ENCODE measurements at places on chromosomes 7 and 10.

GRCh38 chr10:12919574-12919973, 81.9 kb downstream of the CCDC3 start:
- no peak for DNase-seq

DNA sequence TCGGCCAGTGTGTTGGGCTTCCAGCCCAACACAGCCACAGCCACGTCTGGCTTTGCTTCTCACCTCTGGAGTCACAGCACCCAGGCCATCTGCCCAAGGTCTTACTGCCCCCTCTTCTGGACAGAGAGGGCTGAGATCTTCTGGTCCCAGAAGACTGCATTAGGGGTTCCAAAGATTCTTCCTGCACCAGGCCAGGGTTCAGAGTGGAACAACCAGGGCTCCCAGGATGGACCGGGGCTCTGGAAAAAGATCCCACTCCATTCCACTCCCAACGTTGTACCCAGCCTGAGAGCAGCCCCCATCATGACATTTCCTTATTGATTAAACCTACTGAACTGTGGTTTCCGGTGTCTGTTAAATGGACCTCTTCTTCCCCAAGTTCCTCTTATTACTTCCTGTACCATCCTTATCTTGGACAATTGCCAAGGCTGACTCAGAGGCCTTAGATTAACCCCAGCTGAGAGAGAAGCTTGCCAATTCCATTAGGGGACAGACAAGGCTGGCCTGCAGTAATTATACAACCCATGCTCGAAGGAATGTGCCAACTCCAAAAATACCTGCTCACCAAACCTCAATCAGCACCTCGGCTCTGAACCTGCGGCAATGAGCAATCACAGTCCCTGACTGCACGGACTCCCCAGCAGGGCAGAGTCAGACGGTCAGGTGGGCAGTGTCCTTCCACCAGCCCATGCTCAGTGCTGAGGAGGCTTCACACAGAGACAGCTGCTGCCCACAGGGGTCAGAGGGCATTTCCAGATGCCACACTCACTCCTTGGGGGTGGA, 47.9 kb upstream of the NPFFR1 start:
- DNase-seq, result no peak

GRCh38 chr10:111116762-111117445, 40.1 kb downstream of the ADRA2A start:
- no peak for DNase-seq

- no peak for DNase-seq
These were observed 5.8 kb upstream of the IL2RA start for GRCh38 chr10:6068006-6068405.

GRCh38 chr7:721619-722248, 4.8 kb upstream of the DNAAF5 start:
- no peak for DNase-seq

- no peak for DNase-seq
These were observed 16.1 kb downstream of the EFCAB10 start for GRCh38 chr7:105565190-105565589.

GRCh38 chr7:36820527-36821170, 96.4 kb upstream of the AOAH start:
- DNase-seq, result no peak

- DNase-seq, result no peak
These were observed 23.5 kb downstream of the IMPDH1 start for GRCh38 chr7:128385988-128386925.

DNA sequence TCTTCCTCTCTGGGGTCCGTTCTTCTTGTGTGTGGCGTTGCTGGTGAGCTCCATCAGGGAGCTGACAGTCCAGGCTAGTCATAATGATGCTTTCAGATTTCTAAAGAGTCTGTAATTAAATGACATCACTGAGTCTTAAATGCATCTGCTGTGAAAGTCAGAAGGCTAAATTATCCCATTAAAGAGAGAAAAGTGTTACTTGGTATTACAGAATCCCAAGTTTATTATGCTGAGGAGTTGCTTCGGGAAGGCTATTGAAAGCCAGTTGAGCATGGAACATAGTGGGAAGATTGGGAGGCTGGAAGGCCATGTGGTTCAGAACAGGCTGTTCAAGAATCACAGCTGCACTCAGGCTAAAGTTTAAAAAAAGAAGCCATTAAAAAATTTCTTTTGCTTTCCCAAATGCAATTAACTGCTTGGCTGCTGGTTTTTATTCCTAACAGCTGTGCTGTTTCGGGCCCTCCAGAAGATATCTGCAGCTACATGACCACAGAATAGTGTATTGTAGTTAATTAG, 342.6 kb upstream of the LRGUK start:
- DNase-seq, result no peak

DNA sequence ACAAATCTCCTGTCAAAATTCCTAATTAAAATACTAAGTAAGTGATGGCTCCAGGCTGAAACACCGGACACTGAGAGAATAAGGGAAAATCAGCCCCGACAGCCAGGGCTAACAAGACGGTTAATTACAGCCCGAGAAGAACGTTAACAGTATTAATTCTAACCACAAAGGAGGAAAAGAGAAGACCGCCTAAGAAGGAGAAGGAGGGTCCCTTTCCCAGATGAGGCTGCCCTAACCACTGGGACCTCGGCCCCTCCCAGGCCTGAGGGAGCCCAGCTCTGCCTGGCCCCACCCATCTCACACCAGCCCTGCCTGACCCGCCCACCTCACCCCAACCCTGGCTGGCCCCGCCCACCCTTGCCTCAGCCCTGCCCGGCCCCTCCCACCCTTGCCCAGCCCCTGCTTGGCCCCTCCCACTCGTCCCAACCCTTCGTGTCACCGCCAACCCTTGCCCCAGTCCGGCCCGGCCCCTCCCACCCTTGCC, 51.3 kb downstream of the PWWP2B start:
- DNase-seq, result no peak

DNA sequence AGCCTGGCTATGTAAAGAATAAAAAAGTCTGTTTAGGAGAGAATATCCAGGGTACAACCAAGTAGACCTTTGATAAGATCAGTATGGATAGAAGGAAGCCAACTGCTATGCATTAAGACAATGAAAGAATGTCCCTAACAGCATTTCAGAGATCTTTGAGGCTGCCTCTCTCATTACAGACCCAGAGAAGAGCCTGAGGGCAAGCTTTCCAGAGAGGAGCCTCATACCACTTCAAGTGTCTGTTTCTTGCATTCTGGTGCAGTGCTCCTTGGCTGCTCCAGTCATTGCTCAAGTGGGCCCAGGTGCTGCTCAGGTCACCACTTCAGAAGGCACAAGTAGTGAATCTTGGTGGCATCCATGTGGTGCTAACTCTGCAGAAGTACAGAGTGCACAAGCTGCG, 514.0 kb downstream of the PLXDC2 start:
- DNase-seq, result no peak

- no peak for DNase-seq
These were observed 157.5 kb upstream of the PLXDC2 start for GRCh38 chr10:19658622-19659233.

DNA sequence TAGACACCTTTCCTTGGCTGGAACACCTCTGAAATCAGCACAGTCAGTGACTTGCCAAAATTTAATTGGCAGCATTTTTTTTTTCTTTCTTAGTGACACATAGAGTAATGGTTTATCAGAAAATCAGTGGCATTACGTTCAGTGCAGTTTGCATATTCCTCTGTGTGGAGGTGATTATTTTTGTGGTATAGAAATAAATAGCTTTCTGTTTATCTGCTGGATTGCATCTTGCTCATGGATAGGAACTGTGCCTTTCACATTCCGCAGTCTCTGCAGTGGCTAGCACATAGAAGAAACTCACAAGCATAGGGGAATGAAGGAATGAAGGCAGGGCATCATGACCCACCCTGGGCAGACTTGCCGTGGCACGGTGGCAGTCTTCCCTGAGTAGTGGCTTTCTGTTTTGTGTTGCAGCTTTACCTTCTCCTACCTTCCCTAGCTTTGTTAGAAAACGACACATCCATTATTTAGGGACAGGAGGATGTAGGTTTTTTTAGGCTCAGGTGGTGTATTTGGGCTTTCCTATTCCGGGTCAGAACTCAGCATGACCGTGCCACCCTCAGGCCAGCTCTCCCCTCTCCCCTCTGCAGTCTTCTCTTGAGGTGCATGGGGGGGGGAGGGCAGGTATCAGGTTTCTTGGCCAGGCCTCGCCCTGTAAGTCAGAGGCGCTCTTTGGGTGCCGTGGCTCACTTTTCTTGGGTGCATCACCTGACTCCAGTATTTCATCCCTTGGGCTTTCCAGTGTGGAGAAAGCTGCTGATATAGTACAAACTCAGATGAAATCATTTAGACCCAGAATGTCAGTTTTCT, 112.5 kb upstream of the GJD4 start:
- DNase-seq, result no peak

DNA sequence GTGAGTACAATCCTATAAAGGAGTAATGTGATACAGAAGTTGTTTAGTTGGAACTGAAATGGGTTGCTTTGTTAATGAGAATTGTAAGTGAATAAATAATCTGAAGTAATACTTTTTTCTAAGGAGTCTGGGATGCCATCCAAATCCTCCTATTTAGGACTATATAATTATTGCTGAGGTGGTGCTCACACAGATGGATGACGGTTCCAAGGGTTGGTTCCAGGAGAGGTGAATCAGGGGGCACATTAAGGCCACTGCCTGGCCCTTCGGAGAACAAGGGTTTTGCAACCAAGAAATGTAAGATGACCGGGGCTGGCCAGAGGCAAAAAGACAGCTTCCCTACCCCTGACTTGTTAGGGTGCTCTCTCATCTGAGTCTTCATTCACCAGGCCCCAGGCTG, 352.7 kb downstream of the PHTF2 start:
- DNase-seq, result no peak

- DNase-seq, result no peak
These were observed 141.5 kb upstream of the EEPD1 start for GRCh38 chr7:36011588-36011965.

- no peak for DNase-seq
These were observed 106.7 kb upstream of the LAMB4 start for GRCh38 chr7:108236681-108237415.

DNA sequence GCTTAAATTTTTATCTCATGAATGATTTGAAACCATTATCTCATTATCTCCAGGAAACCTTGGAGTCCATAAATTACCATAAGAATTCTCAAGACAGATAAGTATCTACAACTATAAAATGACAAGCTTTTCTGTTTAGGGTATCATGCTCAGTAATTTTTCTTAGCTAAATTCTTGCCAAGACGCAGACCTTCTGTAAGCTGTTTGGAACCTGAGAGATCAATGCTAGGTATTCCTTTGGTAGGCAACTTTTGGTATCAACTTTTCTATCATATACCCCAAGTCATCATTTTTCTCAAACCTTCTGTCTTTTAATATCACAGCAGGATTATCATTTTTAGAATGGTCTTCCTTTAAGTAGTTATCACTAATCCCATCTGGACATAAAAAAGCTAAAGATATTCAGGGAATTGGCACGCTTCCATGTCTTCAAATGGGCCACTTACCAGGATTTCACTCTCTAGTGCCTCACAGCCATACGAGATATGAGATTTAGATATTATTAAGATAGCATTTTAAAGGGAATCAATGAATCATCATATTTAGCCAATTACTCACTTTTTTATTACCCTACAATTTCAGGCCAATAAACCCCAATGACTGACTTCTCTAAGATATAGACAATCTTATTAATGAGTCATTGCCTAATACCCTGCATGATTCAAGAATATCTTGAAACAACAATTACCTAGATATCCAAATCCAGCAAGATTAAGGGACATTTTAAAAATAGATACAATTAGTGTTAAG, 544.1 kb downstream of the HTR7 start:
- DNase-seq, result no peak

GRCh38 chr10:79324032-79324695, 23.1 kb upstream of the PPIF start:
- DNase-seq, result no peak

- no peak for DNase-seq
These were observed 34.3 kb downstream of the NAPEPLD start for GRCh38 chr7:103114576-103115008.

DNA sequence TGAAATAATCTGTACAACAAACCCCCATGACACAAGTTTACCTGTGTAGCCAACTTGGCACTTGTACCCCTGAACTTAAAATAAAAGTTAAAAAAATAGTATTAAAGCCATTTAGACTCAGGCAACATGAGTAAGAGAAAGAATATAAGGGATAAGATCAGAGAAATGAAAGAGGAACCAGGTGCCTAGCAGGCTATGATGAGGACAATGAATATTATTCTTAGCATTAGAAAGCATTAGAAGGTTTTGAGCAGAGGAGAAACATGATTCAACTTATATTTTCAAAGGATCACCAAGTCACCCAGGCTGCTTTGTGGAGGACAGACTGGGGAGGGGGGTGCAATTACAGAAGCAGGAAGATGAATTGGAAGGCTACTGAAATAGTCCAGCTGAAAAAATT, 48.1 kb upstream of the TES start:
- DNase-seq, result no peak

- no peak for DNase-seq
These were observed 100.4 kb upstream of the SH2B2 start for GRCh38 chr7:102186306-102186705.

- DNase-seq, result no peak
These were observed 16.9 kb upstream of the STMP1 start for GRCh38 chr7:135645296-135645904.

- no peak for DNase-seq
These were observed 111.8 kb downstream of the HPSE2 start for GRCh38 chr10:99123851-99124250.

GRCh38 chr10:23338155-23338828, 6.3 kb downstream of the C10orf67 start:
- no peak for DNase-seq

- no peak for DNase-seq
These were observed 335.9 kb upstream of the PLXDC2 start for GRCh38 chr10:19480353-19480752.

GRCh38 chr7:116298055-116298454, 87.7 kb downstream of the TES start:
- DNase-seq, result no peak

DNA sequence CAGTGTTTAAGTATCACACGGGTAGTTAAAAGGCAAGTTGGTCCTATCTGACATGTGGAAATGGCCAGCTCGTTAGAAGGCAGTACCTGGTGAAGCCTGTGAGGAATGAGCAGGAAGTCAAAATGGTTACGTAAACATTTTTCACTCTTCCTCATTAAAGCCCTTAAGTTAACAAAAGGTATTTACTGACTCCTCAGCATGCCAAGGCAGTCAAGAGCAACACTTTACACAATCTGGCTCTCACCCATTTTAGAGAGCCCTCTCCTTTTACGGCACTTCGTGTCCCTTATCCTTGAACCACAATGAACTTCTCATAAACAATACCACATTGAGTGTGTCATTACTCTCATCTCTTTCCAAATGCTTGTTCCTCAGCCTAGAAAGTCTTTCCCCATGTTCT, 11.0 kb upstream of the RSBN1L start:
- DNase-seq, result no peak

- DNase-seq, result no peak
These were observed 128.7 kb upstream of the HABP2 start for GRCh38 chr10:113423981-113424721.

- no peak for DNase-seq
These were observed 131.8 kb upstream of the GNAI1 start for GRCh38 chr7:80002865-80003264.

Data from activated T-helper 1 cell treated with Interleukin-2 at 50 U/mL for 16 hours (primary cell).